ENCODE measurements at places on chromosomes 7 and 10. TPM values are rescaled to one million over a fixed set of nuclear protein-coding genes. Genes with fewer than 3 reads are reported as not detected.
A peak's percentile ranks its signal among the peaks of the same experiment; 100 is the strongest.

Gene HHEX
- 21.9 TPM for total RNA-seq

Gene IFIT1B
- not detected for total RNA-seq

Gene PLPP4
- total RNA-seq = not detected

Gene PILRA
- total RNA-seq = 52.4 TPM

Gene PDZD7
- total RNA-seq = 1.5 TPM

Gene VSTM4
- 8.9 TPM for total RNA-seq

GRCh38 chr10:6347391-6347951 is 144.7 kb downstream of the PFKFB3 start:
- H3K4me1 ChIP-seq = peaks cover 24% of the 10 kb centered on the region
- peak overlapping the region; percentile 53 for H3K27ac ChIP-seq
- no peak for DNase-seq
- H3K27me3 ChIP-seq = no peaks in the 10 kb centered on the region
- H3K36me3 ChIP-seq = no peaks in the 10 kb centered on the region

- no peaks in the 10 kb centered on the region for H3K36me3 ChIP-seq
- peaks cover 6% of the 10 kb centered on the region for H3K4me1 ChIP-seq
- no peak overlapping the region for H3K4me3 ChIP-seq
These were observed 75.5 kb upstream of the RPA3 start for GRCh38 chr7:7793921-7794320.

DNA sequence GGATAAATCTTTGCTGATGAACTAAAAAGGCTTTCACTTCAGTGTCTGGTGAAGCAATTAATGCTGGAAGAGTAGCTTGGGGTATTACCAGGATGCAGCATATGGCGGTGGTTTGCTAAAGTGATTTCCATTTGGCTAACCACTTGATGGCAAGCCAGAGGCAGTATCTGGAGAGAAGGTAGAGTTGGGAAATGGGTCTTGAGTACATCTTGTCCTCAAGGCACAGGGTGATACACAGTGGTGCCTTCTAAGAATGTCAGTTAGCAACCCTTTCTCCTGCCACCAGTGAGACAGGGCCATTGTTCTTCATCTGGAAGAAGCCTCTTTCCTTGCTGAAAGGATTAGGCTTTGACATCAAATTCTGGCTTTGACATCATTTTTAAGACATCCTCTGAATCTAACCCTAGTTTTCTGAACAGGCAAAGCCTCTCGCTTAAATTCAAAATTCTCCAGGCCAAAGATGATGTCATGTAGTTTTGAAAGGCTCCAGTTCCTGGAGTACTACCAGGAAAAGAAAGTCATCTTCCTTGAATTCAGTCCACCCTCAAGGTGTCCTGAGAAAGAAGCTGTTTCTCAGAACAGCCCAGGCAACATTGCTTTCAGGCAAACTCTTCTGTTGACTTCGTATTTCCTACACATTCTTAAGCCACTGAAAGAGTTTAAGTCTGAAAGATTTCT is 162.4 kb downstream of the ARID5B start:
- H3K27me3 ChIP-seq = no peaks in the 10 kb centered on the region
- peaks cover 30% of the 10 kb centered on the region for H3K4me1 ChIP-seq
- H3K27ac ChIP-seq = peak overlapping the region; percentile 30
- DNase-seq = no peak
- peaks cover 8% of the 10 kb centered on the region for H3K36me3 ChIP-seq
- H3K4me3 ChIP-seq = no peak overlapping the region

DNA sequence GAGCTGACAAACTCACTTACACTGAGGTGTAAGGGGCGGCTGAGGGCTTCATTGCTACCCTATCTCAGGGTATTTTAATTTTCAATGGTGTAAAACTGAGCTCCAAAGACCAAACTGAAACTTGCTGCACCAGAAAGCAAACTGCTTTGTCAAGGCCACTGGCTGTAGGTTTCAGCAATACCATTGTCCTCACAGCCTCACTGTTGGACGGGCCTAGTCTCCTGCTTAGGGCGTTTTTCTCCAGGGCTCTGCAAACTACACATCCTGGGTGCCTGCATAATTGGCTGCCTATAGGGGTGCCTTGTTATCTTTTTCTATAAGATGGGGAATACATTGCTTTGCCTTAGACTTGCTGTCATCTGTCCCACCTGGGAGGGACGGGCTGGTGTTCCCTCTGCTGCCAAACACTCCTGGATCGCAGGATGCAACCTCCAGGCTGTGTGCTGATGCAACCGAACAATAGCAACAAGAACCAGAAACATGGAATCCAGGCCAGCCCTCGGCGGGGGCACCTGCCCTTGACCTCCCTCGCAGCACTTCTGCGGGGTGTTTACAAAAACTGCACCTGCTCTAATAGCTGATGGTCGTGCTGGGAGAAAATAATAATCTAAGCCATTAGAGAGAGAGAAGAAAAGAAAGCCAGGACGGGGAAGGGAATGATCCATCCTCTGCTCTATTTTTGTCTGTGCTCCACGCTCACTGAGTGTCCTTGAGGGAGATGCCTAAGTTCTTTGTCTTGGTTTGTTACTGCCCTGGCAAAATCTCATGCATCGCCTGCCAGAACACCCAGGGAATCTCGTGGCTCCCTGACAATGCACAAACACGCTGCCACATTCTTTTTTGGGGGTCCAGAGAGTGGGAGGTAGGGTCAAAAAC is 104.5 kb downstream of the GALNT17 start:
- H3K27ac ChIP-seq = no peak overlapping the region
- no peaks in the 10 kb centered on the region for H3K27me3 ChIP-seq
- no peak for DNase-seq
- no peaks in the 10 kb centered on the region for H3K36me3 ChIP-seq

DNA sequence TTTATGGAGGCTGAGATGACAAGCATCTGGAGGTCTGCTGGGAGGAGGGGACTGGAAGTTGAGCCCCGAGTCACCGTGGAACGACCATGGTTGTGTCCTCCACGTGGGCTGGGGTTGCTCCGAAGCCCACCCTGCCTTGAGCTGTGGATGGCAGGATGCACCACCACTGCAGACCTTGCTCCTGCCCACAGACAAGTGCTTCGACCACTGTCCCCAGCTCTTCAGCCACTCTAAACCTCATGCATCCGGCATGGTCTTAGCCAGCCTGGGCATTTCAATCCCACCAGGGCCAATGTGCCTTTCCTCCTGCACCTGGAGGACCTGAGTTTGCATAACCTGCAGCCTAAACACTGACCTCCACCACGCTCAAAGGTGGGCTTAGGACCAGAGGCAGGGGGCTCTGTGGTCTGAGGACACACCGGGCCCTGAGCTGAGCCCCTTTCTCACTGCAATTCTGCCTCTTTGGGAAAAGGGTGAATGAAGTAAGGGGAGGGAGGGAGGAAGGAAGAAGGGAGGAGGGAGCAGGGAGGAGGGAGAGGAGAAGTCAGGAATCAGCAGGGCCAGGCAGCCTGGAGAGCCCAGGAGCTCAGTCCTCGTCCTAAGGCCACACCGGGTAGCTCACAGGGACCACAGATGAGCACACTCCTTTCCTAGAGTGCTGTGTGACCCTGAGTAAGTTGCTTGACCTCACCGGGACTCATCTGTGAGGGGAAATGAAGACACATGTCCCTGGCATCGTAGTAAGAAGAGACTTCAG is 44.8 kb upstream of the DNAAF5 start:
- no peak overlapping the region for H3K4me3 ChIP-seq
- peaks cover 9% of the 10 kb centered on the region for H3K36me3 ChIP-seq
- no peaks in the 10 kb centered on the region for H3K4me1 ChIP-seq
- DNase-seq = no peak
- no peak overlapping the region for H3K27ac ChIP-seq
- H3K27me3 ChIP-seq = no peaks in the 10 kb centered on the region

DNA sequence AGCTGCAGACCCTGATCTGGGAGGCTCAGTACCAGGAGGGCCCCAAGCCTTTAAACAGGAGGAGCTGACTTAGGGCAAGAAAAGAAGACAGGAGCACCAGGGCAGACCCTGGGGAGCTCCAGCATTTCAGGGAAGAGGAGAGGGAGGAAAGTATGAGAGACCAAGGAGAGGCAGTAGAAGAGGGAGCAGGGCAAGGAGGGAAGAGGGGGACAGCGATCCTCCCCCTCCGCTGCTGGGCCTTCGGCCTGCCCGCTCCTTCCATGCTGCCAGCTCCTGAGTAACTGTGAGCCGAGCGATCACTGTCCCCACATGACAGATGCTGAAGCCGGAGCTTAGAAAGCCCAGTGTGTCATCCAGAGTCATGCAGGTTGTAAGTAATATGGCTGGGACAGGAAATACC is 65.9 kb downstream of the ALOX5 start:
- no peak overlapping the region for H3K27ac ChIP-seq
- no peak for DNase-seq
- H3K4me1 ChIP-seq = no peaks in the 10 kb centered on the region
- no peaks in the 10 kb centered on the region for H3K27me3 ChIP-seq

DNA sequence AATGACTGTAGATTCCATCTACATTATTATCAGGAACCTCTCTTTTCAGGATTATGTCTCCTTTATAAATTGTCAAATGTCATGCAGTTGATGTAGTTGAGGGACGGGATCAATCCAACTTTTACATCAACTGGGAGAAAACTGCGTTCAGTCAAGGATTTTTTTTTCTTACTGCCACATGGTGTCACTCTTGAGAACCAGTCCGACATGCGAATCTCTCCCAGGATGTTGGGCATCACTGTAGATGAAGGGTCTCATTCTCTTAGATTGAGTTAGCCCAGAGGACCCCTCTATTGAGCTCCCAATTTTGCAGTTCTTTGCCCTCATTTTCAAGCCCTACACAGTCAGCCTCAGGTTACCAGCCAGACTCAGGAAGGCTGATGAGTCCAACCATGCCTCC is 120.3 kb upstream of the PTPRZ1 start:
- H3K36me3 ChIP-seq = no peaks in the 10 kb centered on the region
- H3K27me3 ChIP-seq = no peaks in the 10 kb centered on the region

DNA sequence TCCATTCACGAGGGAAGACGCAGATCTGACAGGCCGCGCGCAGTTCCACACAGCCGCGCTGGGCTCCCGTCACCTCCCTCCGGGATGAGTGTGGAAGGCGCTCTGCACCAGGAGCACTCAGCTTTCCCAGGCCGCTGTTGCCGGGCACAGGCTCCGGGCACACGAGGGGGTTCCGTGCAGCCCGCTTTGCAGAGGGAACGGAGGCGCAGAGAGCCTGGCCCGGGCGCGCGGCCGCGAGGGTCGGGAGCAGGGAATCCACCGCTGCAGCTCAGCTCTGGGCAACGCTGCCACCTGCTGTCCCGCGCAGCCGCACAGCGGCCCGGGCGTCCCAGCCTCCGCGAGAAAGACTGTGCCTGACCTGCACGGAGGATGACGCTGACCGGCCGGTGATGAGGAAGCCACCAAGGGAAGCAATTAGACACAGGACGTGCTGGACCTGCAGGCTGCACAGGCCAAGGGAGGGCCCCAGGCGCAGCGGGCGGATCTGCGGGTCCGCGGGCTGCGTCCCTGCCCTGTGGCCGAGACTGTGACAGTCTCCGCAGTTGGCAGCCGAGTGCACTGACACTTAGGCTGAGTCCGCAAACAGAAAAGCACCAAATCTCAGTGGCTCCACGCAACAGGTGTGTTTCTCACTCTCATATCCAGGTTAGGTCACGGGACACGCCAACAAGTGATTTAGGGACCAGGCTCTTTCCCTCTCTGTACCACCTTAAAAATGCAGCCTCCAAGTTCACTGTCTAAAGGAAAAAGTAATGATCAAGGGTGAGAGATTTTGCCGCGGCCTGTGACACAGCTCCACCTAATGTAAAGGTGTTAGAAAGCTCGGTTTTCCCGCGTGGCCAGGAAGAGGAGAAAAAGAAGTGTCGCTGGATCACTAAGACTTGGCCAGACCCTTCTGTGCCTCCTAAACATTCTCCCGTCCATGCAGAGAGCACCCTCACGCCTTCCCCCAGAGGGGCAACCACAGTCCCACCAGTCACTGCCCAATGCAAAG is 94.5 kb downstream of the SEC61G start:
- peak; percentile 88 for DNase-seq
- H3K27me3 ChIP-seq = no peaks in the 10 kb centered on the region
- peaks cover 9% of the 10 kb centered on the region for H3K4me1 ChIP-seq
- H3K36me3 ChIP-seq = no peaks in the 10 kb centered on the region
- peak overlapping the region; percentile 20 for H3K4me3 ChIP-seq

GRCh38 chr10:47264797-47265281 is 35.2 kb upstream of the GDF10 start:
- peak; percentile 15 for DNase-seq
- no peaks in the 10 kb centered on the region for H3K4me1 ChIP-seq
- no peaks in the 10 kb centered on the region for H3K36me3 ChIP-seq
- H3K27me3 ChIP-seq = no peaks in the 10 kb centered on the region
- H3K27ac ChIP-seq = no peak overlapping the region

GRCh38 chr10:70540089-70540788 is 61.7 kb downstream of the PALD1 start:
- H3K27me3 ChIP-seq = no peaks in the 10 kb centered on the region
- no peak overlapping the region for H3K4me3 ChIP-seq
- H3K36me3 ChIP-seq = peaks cover 80% of the 10 kb centered on the region
- H3K4me1 ChIP-seq = no peaks in the 10 kb centered on the region
